ENCODE measurements at places on chromosomes 2 and 18. TPM values are rescaled to one million over a fixed set of nuclear protein-coding genes. Genes with fewer than 3 reads are reported as not detected.

The PLGLB1 gene
- not detected for total RNA-seq

The KCNG2 gene
- 2.3 TPM for total RNA-seq

The TMEM163 gene
- 1.3 TPM for total RNA-seq

The CD8A gene
- not detected for total RNA-seq

The MROH2A gene
- not detected for total RNA-seq

The SPHKAP gene
- not detected for total RNA-seq
